ENCODE measurements at places on chromosomes 11 and 22.

DNA sequence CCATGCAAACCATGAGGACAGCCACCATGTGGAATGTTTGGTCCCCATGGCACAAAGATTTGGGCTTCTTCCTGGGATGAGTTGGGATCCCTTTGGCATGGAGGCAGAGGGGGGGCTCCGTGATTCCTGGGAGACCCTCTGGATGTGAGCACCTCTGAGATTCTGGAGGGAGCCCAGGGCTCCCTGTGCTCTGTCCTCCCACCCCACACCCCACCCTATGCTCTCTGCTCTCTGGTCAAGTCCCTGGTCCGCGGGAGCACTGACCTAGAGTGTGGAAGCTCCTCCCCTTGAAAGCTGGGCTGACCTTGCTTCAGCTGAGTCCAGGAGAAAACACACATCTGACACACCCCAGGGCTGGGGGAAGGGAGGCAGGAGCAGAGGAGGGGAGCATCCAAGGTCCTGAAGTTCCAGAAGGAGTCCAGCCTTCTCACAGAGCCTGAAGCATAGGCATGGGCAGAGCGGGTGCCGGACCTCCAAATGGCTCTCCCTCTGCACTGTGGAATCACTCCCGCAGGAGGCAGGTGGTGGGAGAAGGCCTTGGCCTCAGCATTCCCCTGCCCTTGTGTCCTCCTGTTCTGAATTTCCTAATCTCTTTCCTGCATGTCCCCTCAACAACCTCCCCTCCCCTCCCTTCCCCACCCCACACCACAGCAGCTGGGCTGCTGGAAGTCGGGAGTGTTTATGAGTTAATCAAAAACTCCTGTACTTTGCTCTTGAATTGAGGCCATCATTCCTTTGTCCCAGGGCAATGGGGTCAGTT, 25.7 kb upstream of the OAF start:
- DNase-seq, result no peak

- DNase-seq, result no peak
Observed at GRCh38 chr11:72002841-72003775, 4.4 kb downstream of the IL18BP start.

DNA sequence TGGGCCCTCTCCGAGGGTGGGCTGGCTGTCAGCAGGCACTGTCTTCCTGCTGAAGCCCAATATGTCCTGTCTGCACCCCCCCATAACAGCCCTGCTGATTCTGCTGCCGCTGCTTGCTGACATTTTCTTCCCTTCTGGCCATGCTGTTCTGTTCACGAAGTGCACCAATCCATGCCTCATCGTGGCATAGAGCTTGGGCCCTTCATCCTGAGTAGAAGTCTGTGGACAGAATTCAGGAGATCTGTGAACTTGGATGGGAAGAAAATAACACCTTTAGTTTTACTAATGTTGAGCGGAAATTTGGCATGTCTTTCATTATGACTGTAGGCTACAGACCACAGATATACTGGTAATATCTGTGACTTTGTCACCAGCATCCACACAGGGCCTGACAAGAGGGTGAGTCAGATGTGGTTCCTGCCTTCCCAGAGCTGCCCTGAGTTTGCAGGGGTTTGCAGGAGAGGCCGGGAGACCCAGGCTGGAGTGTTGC, 14.1 kb upstream of the KIAA0930 start:
- no peak for DNase-seq

DNA sequence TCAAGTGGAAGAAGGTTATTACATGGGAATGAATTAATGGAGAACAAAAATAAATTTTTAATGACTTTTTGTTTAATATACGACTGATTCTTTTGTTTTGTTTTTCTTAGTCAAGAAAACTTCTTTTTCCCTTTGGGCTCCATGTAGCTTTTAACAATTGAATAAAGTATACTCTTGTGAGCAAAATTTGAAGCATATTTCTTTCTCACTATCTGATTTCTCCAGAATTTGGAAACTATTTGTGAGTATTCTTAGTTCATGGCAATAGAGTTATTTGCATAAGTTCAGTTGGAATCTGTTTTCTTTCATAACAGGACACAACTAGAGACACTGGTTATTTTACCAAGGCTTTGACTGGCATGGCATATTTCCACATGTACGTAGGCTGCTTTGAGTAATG, 3.8 kb upstream of the APOL1 start:
- DNase-seq, result no peak

DNA sequence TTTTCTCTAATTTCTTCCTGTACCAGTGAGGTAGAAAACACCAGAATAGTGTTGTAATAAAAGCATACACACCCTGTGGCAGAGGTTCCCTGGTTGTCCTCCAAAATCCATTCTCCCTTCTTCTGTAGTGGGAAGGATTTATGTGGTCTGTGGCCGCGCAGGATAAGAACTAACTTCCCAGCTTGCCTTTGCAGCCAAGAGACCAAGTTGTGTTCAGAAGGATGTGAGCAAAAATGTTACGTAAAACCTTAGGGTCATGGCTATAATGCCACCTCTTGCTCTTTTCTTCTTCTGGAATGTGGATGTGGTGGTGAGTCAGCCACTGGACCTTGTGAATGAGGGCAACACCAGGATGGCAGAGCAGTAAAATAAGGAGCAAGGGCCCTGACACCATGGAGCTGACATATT, 28.4 kb downstream of the CCDC90B start:
- DNase-seq, result no peak

DNA sequence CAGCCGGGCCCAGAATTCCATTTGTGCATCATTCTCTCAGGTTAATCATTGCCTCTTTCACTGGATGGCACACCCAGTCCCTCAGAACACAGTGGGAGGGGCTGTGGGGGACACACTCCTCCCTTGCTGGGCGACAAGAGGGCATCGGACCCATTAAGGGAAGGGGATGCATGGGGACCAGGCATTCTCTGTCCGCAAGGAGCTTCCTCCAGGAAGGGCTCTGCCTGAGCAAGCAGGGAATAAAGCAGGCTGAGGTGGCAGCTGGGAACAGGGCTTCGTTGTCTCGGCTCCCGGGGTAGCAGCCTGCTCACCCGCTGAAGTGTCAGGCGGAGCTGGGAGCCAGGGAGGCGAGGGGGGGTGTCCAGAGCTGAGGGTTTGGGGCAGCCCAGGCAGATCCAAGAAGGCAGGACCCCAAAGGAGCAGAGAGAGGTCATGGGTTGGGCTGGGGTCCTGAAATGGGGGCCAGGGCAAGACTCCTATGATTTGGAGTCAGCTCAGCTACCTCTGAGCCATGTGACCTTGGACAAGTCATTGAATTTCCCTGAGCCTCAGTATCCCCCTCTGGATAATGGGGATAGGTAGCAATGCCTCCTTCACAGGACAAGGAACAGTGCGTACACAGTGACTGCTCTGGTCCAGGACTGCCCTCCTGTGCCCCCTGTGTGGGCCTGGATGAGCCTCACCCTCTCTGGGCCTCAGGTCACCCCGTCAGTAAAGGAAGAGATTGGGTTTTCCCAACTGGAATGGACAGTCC, 1.4 kb downstream of the GAL3ST1 start:
- no peak for DNase-seq

- DNase-seq, result no peak
Observed at GRCh38 chr22:38325587-38325986, 8.4 kb upstream of the CSNK1E start.

- DNase-seq, result no peak
Observed at GRCh38 chr22:26555478-26555877, 34.5 kb downstream of the TPST2 start.

GRCh38 chr22:34080433-34080832, 160.2 kb upstream of the LARGE1 start:
- DNase-seq, result no peak

DNA sequence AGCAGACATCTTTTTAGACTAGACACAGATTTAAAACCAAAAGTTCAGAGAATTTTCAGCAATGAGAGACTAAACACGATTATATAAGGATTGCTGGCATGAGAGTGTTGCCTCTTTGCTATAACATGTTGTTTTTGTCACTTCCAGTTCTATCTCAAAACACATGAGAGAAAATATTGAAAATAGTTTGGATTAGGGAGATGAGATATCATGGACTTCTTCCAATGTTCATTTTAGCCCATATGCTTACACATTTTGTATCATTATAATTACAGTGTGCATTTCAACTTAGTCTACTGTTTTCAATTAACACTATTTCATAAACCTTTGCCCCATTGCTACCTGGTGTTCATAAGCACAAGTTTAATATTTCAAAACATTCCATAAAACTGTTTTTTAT, 175.9 kb upstream of the PGR start:
- DNase-seq, result no peak
